ENCODE measurements at places on chromosomes 4 and X.

- DNase-seq = no peak
Measured at GRCh38 chr4:154208424-154208823, 283.2 kb downstream of the DCHS2 start.

GRCh38 chr4:94561249-94562024 lies 109.7 kb downstream of the PDLIM5 start:
- no peak for DNase-seq

DNA sequence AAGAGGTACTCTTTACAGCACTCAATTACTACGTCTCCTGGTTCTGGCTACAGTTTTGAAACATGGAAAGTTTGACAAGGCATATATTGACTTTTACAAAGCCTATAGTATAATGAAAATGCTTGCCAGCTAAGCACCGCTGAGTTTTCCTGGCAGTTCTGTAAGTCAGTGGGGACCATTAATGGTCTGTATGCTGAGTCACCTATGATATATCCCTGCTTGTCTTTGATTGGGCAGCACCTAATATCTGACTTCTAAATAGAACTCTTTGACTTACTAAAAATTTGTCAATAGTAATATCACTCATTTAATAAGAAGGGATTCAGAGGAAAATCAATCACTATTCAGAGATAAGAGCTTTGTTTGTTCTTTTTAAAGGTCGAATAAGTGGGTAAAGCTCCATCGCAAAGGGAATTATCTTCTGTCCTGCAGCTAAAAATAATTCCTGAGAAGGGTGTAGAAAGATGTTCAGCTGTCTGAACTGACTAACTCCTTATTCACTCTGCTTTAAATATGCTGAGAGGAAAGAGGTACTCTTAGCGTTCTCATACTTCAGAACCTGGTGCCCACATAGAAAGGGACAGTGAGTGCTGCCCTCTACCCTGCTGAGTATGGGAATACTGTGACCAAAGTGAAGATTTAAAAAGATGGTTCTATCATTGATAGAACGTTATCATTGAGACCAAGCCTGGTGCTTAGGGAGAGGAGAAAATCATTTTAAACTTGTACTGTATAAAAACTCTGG lies 959 bp downstream of the SMPX start:
- no peak for DNase-seq

DNA sequence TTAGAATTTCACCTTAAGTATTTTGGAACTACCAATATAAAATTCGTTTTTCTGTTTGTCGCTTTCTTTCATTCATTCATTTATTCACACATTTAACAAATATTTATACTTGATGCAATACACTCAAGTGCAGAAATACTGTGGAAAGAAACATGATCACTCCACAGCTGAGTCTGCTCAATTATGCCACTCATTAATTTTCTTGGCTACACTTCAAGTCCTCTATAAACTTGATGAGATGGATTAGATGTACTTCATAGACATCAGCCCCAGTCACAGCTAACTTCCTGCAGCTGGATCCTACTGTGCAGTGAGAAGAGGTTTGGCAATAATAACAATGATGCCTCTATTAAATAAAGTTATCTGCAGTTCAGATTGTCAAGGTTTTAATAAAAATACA lies 208.1 kb downstream of the PDGFC start:
- DNase-seq = no peak

DNA sequence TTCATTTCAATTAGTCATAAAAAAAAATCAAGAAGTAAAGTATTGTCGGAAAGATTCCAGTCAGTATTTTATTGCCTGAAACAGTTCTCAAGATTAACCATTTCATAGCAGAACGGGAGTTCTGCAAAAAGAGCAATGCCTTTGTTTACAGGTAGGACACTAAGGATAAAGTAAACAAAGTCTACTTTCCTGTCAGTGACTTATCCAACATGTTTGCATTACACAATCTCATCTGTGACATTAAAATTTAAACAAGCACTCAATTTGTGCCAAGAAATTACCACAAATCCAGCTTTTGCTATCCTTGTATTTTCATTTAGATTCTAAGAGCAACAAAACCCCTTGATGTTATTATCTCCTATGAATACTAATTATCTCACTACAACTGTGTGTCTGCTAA lies 306.5 kb upstream of the LDB2 start:
- no peak for DNase-seq

GRCh38 chrX:104567506-104567905 lies 1.5 kb downstream of the IL1RAPL2 start:
- DNase-seq = no peak

DNA sequence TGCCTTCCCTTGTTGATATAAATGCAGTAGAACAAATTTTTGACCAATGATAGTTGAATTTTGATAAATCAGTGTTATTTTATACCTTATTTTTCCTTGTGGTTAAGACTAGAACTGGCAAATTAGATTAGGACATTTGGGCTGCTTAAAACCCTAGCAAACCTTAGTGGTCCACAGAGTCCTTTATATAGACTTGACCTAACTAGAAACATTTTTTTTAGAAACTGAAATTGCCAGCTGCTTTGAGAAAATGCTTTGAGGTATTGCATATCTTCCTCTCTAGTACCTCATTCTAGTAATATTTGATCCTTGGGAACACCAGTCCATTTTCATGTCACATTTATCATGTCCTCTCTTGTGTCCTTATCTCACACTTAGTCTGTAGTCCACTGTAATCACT lies 580.3 kb downstream of the FSTL5 start:
- no peak for DNase-seq

Data from upper lobe of left lung (tissue), 6 donors.